Urothelium cell line (cell line): ENCODE measurements at places on chromosomes 5 and 9.

GRCh38 chr5:138541511-138542179 is 1.4 kb downstream of the ETF1 start:
- no peak for DNase-seq

GRCh38 chr5:132962429-132963021 is 909 bp downstream of the AFF4 start:
- peak; percentile 65 for DNase-seq

DNA sequence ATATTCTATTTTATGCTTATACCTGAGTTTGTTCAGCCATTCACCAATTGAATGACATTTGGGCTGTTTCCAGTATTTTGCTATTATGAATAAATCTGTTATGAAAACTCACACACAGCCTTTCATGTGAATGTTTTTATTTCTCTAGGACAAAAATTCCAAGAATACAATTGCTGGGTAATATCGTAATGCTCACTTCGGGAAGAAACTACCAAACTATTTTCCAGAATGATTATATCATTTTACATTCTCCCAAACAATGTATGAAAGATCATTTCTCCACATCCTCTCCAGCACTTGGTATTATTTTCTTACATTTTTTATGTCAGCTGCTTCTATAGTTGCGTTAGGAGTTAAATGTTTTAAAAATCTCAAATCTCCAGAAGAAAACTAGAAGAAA is 58.3 kb upstream of the LHFPL2 start:
- no peak for DNase-seq

DNA sequence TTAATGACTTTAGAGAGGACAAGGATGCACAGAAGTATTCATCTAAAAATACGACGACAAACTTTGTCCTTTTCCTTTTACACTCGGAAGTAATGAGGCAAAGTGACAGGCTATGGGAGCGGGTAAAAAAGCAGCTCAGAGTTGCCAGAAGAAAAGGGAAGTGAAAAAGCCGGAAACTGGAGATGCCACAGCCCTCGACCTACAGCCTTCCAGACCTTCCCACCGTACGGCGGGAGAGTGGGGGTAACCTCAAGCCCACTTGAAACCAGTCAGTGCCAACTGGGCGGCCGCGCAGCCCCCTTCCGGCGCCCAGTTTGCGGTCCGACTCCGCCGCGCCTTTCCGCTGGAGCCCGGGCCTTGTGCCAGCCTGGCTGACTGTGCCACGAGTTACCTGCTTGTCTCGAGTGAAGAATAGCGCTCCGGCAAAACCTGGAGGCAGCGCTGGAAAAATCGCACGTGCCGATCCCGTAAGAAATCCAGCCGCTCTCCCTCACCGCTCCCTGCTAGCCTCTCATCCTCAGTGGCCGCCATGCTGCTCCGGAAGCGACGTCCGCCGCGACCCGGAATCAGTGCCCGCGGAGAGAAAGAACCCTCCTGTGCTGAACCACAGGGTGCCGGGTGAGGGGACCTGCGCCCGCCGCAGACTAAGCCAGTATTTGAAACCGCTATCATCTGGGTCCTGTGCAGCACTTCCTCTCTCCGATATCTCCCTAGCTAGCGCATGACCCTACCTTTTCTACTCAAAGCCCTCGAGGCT is at the start of gene PGGT1B:
PGGT1B (minus strand) TSS at position 557 of the 757 bp plus-strand sequence; CDS start at position 531, 26 bp downstream.
- peak; percentile 78 for DNase-seq

- DNase-seq = no peak
Observed at GRCh38 chr5:16742938-16743337, 126.1 kb upstream of the RETREG1 start.

DNA sequence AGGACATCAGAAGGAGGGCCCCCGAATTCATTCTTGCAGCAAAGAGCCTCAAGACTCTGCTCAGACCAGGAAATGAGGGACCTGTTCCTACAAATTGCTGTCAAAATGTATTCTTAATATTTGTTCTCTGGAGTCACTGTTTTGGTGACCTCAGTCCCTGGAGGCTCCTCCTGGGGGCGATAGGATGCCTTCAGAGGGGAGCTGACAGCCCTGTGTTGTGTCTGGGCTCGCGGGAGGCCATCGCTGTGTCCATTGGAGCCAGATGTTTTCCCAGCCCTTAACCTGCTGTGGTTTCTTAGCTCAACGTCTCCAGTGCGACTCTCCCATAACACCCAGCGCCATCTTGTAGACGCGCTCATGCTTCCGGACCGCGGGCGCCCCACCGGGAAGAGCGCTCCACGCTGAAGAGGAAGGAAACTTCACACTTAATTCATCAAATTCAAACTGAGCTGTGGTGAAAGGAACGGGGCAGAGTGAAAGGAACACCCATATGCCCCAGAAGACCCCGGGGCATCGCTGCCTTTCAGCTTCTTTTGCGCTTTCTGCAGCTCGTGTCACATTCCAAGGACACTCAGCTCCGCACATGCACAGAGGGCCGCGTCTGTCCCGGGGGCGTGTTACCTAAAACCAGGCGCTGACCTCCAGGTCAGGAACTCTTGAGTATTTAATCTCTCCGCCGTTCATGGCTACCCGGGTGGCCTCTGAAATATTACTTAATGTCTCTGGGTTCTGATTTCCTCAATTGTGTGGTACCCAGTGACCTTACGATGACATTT is 112.3 kb upstream of the GDNF start:
- no peak for DNase-seq

GRCh38 chr5:171288066-171288465 is 21.0 kb upstream of the TLX3 start:
- peak; percentile 56 for DNase-seq

DNA sequence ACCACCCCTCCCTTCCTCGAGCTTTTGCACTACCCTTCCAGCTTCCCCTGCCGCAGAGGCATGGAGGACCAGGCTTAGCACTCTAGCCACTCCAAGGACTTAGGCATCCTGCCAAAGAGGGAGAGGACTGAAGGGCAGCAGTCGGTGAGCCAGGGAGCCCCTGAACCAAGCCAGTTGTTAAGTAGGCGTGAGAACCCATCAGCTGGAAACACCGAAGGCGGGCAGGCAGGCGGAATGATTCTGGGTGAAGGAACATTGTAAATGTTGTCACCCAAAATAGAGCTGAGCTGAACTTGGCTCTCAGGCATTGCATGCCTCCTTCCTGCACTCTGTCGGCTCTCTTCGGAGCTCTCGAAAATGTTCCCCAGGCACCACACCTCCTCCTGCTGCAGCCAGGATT is 42.8 kb downstream of the NRG2 start:
- no peak for DNase-seq

GRCh38 chr5:90483206-90483605 is 8.5 kb downstream of the POLR3G start:
- DNase-seq = no peak

GRCh38 chr9:92616199-92616641 is 53.7 kb downstream of the IPPK start:
- DNase-seq = no peak

- no peak for DNase-seq
Observed at GRCh38 chr5:429453-430188, 13.4 kb upstream of the EXOC3 start.

DNA sequence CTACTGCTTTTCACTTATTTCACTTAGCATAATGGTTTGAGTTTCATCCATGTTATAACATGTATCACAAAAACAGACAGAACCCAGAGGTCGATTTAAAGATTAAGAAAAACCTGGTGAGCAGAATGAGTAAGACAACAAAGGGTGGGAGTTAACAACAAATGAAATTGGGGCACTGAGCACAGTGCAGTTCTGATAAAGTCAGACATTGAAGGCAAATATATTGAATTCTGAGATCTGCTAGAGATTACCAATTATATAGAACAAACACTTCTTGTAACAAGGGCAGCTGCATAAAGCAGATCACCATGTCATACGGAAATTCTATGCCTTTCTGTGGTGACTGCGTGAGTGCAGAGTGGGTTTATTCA is 517.3 kb upstream of the RORB start:
- DNase-seq = no peak

DNA sequence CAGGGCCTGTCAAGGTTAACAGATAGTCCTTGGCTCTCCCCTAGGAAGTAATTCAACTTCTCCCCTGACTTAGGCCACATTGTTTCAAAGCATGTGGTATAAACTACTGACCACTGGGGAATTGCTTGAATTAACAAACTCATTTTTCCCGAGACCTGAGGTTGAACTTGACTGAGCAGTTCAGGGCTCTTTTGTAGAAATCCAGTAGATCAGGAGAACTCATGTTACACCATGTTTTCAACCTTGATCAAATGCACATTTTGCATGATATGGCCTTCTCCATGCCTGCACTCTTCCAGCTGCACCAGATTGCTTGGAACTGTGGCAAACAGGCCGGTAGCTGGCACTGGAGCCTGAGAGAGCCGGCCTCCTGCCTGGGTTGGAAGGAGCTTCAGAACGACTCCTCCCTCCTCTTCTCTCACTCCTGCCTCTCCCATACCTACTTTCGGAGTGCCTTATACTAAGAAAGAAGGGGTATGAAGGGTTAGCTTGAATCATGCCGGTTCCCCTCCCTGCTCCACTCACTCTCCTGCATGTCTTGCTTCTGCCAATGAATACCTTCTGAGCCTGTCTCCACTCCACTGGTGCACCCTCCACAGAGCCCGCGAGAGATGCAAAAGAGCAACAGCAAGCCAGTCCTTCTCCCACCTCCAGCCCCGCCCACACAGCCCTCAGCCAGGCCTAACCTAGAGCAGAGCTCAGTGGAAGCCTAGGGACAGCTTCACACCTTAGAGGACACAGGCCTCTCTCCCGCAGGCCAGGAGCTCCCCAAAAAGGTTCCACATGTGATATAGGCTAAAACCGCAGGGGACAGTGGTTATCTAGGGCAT is 159.4 kb downstream of the MACROH2A1 start:
- no peak for DNase-seq

DNA sequence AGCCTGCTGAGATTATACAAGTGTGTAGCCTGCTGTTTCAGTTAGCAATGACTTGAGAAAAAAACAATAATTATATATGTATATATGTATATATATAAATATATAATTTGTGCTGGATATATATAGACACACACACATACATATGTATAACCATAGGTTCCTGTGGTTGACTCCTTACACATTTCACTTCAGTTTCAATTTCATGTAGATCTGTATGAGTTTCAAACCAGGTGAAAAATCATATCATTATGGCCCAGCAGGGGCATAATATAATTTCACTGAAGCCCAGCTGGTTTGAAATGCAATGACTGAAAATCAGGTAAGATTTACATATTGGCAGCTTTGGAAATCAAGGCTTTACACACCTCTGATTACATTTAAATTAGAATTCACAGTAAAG is 690.4 kb upstream of the CDH18 start:
- no peak for DNase-seq

GRCh38 chr5:133371371-133372155 is 240.8 kb downstream of the FSTL4 start:
- DNase-seq = peak; percentile 60

DNA sequence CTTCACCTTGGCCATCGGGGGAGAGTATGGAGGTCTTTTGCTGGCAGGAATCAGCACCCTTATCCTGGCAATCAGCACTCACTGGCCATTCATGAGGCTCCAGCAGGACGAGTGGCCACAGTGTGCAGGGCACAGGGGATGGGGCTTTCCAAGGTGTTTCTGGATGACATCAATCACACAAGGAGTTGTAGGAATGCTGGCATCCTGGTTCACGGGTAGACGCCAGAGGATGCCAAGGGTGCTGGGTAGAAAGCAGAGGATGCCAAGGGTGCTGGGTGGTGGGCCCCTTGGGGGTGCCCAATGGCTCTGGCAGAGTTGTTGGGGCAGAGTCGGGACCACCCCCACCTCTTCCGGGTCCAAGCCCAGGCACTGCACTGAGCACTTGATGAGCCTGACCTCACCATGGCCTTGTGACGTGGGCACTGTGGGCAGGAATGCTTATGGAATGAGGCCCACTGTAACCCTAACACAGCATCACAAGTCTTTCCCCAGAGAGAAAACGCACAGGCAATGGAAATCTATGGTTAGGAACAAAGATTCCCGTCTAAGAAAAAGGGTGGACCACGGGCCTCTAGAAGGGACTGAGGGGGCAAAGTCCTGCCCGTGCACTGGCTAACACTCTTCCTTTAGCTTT is 29.1 kb downstream of the CEL start:
- DNase-seq = no peak

DNA sequence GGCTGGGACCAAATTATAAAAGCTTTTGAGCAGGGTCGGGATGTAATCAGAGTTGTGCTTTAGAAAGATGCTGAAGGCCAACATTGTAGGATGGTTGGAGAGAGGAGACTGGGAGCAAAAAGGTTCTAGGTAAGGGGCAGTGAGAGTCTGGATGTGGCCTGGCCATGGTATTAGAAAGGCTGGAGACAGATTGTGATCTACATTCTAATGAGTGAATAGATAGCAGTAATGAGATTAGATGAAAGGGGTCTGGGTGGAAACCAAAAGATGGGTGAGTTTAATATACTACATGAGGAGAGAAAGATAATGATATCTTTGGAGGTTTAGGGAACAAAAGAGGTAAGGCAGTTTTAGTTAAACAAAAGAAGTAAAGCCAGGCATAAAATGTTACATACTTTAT is 88.8 kb upstream of the SH3GL2 start:
- DNase-seq = no peak

GRCh38 chr5:93705896-93706295 is 35.5 kb downstream of the POU5F2 start:
- DNase-seq = no peak

- DNase-seq = no peak
Observed at GRCh38 chr9:112355427-112355897, 22.0 kb upstream of the PTBP3 start.

GRCh38 chr9:104177003-104177611 is 83.0 kb downstream of the SMC2 start:
- peak; percentile 10 for DNase-seq

DNA sequence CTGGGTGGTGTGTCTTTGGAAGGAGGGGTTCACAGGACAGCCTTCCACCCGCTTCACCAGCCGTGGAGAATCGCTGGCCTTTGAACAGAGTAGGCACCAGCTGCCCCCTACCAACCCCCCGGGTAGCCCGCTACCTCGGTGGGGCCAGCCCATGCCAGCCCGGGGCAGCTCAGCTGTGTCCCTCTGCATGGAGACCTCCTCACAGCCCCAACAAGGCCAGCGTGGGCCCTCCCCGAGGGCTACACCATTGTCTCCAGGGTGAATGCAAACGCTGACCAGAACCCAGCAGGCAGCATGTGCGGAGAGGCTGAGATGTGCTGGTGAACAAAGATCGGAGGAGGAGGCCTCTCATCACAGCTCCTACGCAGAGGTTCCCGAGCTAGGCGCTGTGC is 51.9 kb downstream of the LMX1B start:
- no peak for DNase-seq

DNA sequence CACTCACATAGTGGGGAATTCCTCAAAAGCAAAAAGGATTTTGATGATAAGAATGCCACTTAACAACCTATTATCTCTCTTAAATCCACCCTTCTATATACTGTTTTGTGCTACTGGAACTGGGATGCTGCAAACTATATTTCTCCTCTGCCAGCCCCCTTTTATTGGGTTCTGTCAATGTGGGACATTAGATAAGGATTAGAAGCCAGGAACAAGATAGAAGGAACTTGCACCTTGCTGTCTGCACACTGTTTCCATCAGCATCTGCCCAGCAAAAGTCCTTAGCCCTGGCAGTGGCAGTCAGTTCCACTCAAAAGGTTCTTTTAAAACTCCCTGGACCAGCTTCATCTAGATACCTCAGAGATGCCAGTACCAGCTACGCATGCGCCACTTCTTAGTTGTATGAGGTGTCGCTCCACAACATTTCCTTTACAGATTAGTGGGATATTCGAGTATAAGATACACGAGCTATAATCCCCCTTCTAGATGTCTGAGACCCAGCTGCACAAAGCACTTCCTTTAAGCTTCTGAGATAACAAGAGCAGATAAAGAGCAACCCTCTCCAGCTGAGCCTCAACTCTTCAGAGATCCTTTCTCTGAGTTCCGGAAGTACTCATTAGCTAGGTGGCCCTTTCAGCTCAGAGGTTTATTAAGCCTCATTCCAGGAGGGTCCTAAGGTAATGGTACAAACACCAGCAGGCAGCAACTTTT is 45.3 kb downstream of the CERT1 start:
- no peak for DNase-seq
